Eye (tissue), 1 donor: ENCODE measurements at places on chromosomes 12 and 14.
A peak's percentile ranks its signal among the peaks of the same experiment; 100 is the strongest.

DNA sequence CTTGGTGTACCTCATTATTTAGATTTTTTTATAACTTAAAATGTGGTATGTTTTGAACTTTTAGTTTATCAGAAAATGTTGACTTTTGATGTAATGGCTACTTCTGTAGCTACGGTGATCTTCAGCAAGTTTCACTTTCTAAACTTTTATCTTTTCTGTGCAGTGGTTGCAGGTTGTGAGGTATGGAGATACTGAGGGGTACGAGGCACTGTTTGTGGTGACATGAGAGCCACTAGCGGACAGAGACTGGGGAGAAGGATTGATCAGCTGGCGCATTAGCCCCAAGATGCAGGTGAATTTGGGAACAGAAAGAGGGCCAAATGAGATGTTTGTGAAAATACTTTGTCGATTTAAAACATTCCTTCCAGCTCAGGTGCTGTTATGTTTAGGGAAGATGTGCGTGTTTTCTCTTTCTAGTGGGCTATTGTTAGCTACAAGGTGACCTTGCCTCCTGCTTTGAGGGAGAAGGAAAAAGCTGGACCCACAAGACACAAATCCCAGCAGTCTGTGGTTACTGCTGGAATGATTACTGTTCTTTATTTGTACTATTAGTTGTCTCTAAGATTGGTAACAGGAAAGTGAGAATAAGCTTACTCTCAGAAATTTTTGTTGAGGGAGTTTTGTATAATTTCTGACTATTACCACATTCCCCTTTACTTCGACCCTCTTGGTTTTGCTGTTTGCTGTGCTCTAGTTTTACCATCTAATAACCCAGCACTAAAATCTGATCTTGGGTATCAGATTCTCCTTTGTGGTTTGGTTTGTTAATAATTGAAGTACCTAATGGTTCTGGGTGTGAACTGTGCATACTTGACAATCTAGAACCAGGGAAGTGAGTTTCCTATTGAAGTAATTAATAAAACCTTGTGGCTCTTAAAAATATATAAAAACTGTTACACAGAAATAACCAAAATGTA lies 61.7 kb downstream of the FBXO34 start:
- no peak for DNase-seq

DNA sequence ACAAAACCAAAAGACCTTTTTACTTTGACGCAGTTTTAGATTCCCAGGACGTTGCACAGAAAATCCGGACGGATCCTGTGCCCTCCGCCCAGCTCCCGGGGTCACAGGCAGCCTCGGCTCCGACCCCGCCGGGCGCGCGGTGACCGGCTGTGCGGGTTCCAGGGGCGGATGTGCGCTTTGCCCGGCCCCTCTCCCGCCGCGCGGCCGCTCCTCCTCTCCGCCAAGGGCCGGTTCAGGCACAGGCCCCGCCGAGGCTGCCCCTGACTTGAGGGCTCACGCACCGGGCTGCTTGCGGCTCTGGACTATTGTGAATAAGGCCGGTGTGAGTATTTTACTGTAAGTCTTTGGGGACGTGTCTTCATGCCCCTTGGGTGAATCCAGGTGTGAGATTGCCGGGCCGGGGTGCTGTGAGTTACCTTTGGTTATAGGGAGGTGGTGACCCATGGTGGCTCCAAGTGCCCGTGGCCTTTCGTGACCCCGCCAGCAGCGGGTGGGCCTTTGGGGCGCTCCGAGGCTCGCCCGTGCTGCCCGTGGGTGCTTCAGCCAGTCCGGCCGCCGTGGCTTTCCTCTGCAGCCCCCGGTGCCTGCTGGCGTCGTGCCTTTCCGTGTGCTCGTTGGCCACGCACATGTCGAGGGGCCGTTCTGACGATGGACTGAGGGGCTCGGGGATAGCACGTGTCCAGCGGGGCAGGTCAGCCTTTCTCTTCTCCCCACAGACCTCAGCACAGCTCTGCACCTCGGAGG lies 45.9 kb downstream of the NOC4L start:
- no peak for DNase-seq

DNA sequence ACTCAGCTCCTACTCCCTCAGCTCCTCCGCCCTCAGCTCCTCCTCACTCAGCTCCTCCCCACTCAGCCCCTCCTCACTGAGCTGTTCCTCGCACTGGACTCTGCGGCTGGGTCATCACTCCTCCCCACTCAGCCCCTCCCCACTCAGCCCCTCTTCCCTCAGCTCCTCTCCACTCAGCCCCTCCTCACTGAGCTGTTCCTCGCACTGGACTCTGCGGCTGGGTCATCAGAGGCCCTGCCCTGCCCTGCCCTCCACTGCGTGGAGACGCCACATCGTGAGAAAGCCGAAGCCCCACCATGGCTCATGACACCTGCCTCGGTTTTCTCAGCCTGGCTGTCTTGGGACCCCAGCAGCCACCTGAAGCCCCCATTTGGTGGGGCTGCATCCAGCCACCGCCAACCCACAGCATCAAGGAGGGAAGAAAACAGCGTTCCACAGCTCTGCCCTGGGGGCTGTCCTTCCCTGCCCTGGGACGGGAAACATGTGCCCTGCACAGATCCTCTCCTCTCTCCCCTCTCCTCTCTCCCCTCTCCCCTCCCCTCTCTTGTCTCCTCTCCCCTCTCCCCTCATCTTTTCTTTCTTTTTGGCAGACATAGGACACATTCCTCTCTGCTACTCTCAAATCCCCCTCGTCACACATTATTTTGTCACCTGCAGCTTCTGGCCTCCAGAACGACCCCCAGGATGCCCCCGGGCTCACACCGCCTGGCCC lies 17.7 kb downstream of the NOC4L start:
- no peak for DNase-seq

DNA sequence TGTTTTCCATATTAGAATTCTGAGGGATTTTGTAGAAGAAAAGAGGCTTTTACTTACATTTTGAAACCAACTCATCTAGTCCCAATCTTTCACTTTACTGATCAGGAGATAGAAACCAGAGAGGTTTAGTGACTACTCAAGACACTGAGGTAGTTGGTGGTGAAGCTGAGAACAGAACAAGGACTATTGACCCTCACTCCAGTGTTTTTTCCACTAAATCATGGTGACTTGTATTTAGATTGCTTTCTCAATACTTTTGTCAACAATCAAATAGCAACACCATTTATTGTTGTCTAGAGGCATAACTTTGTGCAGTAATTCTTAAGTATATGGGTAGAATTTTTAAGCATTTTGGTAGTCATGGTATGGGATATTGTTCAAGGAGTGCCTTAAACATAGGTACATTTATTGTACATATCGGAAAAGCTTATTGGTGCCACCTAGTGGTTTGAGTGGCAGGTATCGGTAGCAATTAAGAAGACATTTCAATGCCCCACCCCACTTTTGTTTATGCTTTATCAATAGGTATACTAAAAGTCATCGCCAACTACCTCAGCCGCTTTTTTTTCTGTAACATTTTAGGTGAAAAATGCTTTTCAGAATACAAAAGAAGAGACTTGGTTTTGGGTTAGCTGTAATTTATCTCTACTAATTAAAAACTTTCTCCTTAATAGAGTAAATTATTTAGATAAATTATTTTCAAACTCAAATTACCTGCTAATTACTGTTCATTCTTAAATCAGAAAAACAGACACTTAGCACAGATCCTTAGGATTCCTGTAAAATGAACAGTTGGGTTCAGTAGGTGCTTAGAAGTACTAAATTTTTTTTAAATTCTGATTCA lies 47.3 kb upstream of the PAWR start:
- DNase-seq, result peak; percentile 59

GRCh38 chr12:77354766-77355362 lies 289.5 kb upstream of the E2F7 start:
- DNase-seq, result no peak

DNA sequence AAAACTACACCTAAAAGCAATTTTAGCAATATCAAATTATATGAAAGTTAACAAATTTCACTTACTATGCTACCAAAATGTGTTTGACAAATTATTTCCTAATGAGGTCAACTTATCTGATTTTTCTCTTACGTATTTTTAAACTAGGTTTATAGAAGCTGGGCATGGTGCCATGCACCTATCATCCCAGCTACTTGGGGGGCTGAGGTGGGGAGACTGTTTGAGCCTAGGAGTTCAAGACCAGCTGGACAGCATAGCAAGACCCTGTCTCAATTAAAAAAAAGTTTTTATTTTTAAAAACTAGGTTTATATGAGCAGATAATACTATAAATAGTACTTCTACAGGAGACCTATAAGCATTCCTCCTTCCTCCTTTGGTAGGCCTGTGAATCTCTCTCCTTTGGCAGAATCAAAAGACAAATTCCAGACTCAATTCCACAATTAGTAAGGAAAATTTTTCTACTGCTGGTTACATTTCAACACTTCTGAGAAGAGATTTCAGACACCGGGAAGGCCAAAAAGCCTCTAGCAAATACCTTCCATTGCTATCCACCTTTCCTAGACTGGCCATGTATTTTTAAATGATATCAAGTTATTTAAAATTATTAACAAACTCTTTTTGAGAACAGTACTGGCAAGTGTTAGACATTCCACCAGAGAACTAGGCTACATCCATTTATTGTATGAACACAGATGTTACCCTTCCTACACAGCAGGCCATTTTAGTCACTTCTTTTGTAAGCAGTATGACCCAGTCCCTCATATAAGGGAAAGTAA lies 34.4 kb downstream of the CDK17 start:
- no peak for DNase-seq

GRCh38 chr12:105033851-105034250 lies 47.7 kb downstream of the NOPCHAP1 start:
- DNase-seq, result no peak
